ENCODE measurements at places on chromosomes 11 and 22.

DNA sequence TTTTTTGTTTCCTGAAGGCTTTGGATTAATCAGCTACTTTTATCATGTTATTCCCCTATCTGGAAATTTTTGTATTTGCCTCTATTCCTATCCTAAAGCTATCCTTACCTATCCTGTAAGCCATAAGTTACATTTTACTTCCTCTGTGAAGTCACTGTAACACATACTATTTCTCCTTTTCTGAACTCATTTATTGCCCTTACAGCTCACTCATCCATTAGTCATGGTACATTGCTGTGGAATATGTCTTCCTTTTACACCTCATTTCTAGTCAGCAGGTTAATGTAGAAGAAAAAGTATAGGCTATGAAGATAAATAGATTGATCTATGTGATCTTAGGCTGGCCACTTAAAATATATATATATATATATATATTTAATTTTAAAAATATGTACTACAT, 28.0 kb downstream of the SWAP70 start:
- no peaks in the 10 kb centered on the region for H3K4me1 ChIP-seq

GRCh38 chr22:38862375-38863329, 9.4 kb downstream of the CBX6 start:
- DNase-seq, result no peak
- peak overlapping the region; percentile 50 for H3K27ac ChIP-seq
- H3K36me3 ChIP-seq, result peaks cover 39% of the 10 kb centered on the region
- H3K4me1 ChIP-seq, result peaks cover 4% of the 10 kb centered on the region

DNA sequence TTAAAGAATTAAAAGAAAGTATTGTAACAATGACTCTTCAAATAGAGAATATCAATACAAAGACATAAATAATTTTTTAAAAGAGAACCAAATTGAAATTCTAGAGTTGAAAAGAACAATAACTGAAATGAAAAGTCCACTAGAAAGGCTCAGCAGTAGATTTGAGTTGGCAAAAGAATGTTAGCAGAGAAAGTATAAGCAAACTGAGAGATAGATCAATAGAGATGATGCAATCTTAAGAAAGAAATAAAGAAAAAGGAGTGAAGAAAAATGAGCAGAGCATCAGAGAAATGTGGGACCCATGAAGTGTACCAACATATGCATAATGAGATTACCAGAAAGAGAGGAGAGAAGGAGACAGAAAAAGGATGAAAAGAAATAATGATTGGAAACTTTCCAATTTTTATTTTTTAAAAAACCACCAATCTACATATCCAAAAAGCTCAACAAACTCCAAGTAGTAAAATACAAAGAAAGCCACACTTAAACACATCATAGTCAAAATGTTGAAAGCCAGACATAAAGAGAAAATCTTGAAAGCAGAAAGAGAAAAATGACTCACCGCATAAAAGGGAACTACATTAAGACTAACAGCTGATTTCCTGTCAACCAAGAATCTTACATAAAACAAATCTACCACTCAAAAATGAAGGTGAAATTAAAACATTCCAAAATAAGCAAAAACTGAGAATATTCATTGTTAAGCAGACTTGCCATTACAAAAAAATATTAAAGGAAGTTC, 20.9 kb downstream of the NCF4 start:
- no peak overlapping the region for H3K4me3 ChIP-seq
- H3K36me3 ChIP-seq, result no peaks in the 10 kb centered on the region
- H3K27ac ChIP-seq, result no peak overlapping the region
- no peaks in the 10 kb centered on the region for H3K4me1 ChIP-seq
- peaks cover 52% of the 10 kb centered on the region for H3K27me3 ChIP-seq

- H3K27ac ChIP-seq, result no peak overlapping the region
- no peaks in the 10 kb centered on the region for H3K36me3 ChIP-seq
- peaks cover 11% of the 10 kb centered on the region for H3K4me1 ChIP-seq
- no peak for DNase-seq
- H3K27me3 ChIP-seq, result peaks cover 54% of the 10 kb centered on the region
Observed at GRCh38 chr22:45010532-45010900, 711 bp upstream of the PHF21B start.

DNA sequence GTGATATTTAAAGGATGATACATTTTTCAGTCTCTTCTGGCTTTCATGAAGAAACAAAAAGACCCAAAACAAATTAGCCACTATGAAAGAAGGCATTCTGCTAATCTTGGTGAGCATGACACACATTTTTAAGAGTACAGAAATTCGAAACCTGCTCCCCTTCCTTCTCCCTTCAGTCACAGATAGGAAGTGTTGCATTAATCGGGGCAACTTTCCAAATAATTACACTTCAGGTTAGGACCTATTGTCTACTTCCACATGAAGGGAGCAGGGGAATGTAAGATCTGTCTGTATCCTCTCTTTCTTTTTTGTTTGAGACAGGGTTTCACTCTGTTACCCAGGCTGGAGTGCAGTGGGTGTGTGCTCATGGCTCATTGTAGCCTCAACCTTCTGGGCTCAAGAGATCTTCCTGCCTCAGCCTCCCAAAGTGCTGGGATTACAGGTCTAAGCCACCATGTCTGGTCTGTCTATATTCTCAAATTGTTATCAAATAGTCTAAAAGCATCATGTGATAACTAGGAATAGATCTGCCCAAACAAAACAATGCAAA, 45.8 kb downstream of the NCAM1 start:
- no peak overlapping the region for H3K27ac ChIP-seq
- peaks cover 9% of the 10 kb centered on the region for H3K27me3 ChIP-seq
- no peaks in the 10 kb centered on the region for H3K4me1 ChIP-seq
- H3K4me3 ChIP-seq, result no peak overlapping the region
- no peak for DNase-seq

Measured in effector memory CD8-positive, alpha-beta T cell (primary cell).